ENCODE measurements at places on chromosomes 5 and 9.

- DNase-seq = no peak
These were observed 9.6 kb downstream of the FBXO38 start for GRCh38 chr5:148393390-148393741.

- DNase-seq = no peak
These were observed 269.1 kb downstream of the EFNA5 start for GRCh38 chr5:107401470-107402122.

DNA sequence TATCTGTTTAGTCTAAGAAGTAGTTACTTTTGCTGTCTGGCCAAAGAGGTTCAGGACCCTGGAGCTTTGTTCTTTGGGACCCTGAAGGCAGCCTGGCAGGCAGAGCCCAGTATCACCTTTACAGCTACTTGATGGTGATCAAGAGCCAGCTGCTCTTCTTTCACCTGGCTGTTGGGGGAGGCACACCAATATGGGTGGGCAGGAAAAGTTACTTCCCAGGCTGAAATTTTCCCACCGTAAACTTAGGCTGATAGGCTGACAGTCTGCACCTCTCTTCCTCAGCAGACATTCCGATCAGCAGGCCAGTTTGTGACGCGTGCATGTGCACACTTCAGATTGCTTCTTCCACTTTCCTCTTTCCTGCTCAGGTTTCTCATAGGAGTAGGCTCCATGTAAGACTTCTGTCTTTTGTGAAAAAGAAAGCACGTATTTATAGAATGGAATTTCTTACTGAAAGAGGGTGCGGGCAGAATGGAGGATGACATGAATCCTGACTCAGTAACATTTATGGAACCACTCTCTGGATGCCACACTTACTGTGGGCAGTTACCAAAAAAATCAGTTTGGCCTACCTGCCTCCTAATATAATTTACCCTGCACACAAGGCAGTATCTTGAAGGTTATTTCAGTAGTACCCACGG, 223.9 kb upstream of the DMRT1 start:
- no peak for DNase-seq

DNA sequence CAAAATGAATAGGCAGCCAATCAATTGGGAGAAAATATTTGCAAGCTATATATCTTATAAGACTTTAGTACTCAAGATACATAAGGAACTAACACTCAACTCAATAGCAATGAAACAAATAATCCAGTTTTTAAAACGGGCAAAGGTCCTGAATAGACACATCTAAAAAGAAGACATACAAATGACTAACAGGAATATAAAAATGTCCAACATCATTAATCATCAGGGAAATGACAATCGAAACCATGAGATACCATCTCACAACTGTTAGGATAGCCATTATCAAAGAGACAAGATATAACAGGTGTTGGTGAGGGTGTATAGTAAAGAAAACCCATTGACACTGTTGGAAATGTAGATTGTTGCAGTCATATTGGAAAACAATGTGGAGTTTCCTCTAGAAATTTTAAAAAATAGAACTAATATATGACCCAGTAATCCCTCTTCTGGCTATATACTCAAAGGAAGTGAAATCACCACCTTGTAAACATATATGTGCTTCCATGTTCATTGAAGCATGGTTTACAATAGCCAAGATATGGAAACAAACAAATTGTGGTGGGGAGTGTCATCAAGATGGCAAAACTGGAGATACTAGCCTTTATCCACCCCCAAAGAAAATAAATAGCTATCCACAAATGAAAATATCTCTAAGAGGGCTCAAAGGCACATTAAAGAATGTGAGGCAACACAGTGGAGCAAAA, 13.9 kb upstream of the BTNL3 start:
- no peak for DNase-seq

DNA sequence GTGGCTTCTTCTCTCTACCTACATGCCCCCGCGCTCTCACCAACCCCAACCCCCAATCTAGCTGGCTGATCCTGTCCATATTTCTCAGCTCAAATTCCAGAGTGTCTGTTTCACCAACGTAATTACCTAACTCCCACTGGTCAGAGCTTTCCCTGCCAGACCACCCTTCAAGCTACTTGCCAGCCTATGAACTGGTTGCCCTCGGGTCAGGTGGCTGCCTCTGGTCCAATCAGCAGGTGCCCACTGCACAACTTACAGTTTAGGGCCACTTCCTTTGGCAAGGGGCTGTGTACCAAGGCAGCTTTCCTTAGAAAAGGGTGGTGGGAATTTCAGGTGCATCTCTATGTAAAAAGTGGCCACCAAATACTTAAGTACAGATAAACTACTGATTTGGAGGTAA, 92.2 kb upstream of the SLC30A5 start:
- no peak for DNase-seq
